ENCODE measurements at places on chromosomes 6 and 20.

DNA sequence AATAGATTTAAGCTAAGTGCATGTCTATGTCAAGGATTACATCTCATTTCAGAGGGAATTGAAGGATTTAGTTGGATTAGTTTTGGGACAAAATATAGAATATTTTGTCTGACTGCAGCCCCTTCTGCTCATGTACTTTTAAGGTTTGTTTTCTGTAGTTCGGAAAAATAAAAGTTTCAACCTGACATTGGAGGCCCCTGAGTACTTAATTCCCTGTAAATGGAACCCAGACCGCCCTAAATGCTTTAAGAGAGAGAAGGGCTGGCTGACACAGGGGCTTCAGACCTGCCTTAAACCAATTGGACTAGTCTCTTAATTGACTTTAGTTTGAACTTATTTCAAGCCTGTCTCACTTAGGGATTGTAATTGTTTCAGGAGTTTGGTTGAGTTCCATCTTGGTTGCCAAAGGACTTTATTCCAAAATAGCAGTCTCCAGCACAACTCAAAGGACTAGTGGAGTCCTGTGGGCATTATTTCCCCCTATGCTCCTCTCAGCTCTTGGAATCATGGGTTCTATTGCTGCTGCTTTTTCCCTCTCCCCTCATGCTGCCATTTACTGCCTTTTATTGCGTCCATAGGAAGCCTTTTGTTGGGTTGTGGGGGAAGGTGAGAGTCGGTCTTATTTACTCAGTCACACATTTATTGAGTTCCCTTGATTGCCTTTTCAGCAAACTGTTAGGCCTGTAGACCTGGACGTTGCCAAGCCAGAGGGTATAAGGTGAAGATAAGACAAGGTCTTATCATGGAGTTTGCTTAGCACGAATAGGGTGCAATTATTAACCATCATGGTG is 14.5 kb downstream of the BRD2 start:
- peak; percentile 3 for ATAC-seq

DNA sequence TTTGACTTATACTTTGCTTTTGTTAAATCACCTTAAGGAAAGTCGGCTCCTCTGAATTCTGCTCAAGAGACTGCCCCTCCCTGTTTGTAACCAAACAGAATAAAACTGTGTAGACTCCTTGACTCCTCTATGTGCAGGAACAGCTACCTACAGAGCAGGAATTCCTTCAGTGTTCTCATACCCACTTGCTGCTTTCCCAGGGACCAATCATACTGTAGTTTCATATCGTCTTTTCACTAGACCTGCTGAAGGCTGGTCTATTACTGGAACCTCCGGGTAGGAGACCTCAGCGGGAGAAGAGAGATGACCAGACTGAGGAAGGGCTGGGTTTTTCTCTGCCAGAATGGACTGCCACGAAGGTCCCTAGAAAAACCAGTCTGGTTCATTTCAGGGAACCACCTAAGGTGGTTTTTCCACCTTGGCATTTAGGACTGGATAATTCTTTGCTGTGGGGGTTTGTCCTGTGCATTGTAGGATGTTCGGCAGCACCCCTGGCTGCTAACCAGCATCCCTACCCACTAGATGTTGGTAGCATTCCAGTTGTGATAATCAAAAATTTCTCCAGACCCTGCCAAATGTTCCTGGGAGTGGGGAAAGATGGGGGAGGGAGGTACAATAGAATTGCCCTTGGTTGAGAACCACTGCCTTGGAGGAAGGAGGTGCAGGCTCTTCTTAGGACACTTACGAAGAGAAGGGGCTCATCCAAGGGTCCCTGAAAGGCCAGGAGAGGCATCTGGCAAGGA is 80.5 kb downstream of the DNAAF9 start:
- ATAC-seq = no peak

DNA sequence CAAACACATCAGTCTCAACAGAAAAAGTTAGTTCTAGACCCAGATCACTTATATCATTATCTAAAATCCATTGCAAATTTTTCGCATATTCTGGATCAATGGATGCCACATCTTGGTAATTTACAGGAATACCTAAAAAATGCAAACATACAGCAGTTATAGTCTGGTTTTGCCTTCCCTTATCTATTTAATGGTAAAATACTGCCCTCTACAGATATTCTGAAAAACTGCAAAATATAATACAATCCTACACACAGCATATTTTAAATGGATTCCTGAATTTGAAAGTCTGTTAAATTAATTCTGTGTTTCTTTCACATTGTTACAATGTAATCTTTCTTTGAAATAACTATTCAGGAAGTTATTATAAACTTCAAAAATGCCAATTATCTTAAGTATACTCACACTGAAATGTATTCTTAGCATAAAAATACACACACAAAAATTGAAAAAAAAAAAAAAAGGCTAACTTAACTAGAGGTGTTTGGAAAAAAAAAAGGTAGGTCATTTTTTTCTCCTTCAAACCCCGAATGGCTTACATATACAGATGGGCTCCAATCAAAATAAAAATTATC is 88.4 kb downstream of the HACE1 start:
- peak; percentile 91 for ATAC-seq

DNA sequence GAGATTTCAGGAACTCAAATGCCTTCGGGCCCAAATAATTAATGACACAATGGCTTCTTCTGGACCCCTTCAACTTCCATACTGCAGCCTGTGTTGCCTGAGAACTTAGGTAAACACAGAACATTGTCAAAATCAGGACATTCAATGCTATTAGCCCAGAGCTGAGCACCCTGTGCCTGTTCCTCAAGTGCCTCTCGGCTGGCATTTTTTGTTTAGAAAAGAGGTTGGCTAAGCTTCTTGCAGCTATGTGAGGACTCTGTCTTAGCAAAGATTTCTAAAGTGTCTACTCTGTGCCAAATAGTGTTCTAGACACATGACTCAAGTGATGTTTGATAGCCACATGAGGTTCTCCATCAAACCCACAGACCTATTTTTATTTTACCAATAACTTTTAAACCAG is 289.3 kb upstream of the ARID1B start:
- ATAC-seq = no peak

- peak; percentile 40 for ATAC-seq
These were observed 1378.6 kb upstream of the DEFB115 start for GRCh38 chr20:29878777-29879442.

- ATAC-seq = no peak
These were observed 107.5 kb downstream of the SESN1 start for GRCh38 chr6:108987156-108987555.

DNA sequence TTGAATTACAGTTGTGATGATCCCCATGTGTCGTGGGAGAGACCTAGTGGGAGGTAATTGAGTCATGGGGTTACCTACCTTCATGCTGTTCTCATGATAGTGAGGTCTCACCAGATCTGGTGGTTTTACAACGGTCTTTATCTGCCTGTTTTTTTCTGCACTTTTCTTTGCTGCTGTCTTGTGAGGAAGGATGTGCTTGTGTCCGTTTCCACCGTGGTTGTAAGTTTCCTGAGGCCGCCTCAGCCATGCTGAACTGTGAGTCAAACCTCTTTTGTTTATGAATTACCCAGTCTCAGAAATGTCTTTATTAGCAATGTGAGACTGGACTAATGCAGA is 6.5 kb upstream of the RANBP9 start:
- ATAC-seq = no peak

DNA sequence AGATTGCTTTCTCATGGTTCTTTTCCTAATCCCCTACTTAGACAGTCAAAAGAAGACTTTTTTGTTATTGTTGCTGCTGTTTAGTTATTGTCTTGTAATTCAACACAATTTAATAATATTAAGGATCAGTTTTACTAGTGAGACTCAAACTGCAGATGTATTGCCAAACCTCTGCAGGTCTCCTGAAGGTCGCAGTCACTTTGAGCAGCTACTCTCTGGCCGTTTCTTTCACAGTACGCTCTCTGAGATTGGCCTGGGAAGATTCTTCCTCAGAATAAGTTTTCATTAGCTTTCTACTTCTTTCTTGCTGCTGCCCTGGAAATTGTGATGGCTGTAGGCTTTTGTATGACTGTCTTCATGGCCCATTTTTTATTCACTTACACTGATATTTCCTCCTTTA is 930.8 kb downstream of the QKI start:
- ATAC-seq = no peak

- no peak for ATAC-seq
These were observed 59.1 kb downstream of the AGPAT4 start for GRCh38 chr6:161214722-161215121.

DNA sequence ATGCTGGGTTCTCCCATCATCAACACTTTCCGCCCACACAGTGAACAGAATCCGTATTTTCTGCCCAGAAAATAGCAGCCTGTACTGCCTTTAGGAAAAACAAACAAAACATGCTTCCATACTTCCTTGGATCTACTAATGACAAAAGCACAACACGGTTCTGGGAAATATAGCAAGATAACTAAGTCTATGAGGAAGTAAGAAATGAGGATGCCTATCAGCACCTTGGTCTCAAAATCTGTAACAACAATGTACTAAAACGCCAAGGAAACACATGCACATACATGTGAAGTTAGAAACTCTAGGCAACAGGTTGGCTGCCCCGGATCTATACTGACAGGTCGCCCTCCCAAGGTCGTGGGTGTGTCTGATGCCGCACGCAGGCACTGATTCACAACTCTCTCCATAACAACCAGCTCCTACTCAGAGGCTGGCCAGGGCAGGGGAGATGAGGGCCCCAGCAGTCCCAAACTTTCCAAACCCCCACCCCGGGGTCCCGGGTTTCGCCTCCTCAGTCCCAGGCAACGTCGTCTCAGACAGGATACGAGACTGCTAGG is 710 bp downstream of the BTBD9 start:
- peak; percentile 73 for ATAC-seq

DNA sequence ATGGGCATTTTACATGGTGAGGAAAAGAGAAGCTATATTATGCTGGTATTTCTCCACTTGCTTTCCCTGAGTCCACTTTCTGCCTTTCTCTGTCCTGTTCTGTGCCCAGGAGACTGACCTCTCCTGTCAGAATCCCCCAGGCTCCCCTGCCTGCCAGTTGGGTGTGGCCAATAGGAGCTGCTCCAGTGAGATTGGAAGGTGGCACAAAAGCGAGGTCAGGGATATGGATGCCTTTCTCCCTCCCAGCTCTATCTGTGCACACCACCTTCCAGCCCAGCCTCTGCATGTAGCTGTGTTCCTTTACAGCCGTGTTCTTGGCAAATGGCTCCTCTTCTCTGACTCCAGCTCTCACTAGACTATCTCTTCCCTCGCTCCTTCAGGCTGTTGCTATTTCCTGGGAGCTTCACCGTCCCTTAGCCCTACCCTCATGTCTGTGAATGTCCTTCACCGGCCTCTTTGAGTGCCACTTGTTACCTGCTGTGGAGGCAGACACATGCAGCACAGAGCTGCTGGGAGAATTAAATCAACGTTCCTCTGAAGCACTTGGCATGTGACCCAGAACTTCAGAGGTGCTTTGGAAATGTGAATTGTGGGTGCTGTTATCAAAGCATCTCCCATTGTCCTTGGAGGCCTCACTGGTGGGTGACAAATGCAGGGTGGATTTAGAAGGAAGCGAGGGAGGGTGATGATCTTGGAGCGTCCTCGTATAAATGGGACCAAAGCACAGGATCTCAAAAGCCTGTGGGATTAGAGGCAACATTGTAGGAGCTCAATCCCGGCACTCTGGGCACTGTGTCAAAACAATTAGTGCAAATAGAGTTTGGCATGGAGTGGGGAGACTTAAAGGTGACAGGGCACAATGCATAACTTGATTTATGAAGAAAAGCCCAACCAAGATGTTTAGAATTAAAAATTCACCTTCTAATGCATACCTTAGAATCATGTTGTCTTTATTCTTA is 28.9 kb upstream of the RALGAPA2 start:
- ATAC-seq = no peak

GRCh38 chr20:53126185-53126584 is 154.0 kb downstream of the TSHZ2 start:
- ATAC-seq = no peak

- ATAC-seq = no peak
These were observed 84.6 kb downstream of the PHACTR1 start for GRCh38 chr6:12801141-12801540.

DNA sequence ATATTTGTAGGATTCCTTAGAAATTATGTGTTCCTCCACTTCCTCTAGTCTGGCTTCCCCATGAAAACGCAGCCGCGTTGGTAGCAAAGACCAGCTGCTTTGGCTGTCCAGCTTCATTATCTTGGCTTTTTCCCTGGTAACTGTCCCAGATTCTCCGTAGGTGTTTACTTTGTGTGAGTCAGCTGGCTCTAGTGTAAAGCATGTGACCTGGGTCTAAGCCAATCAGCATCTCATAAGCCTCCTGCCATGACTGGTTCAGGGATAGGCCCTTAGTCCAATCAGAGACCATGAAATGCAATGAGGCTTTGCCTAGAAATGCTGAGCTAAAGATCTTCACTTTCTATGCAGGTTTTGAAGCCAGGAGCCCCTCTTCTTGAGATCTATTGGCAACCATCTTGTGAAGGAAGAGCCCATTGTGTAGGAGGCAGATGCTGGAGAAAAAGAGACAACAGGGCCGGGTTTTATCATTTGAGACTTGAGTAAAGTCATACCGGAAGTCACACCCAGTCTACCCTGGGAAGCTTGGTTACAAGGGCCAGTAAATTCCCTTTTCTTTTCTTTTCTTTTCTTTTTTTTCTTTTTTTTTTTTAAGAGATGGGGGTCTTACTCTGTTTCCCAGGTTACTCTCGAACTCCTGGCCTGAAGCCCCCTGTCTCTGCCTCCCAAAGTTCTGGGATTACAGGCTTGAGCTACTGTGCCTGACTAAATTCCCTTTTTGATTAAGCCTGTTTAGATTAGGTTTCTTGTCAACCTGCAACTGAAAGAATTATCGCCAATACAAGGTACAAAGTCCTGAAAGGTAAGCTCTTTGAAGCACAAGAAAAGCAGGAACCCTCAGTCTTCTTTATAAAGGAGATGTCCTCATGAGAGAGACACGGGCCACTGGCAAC is 256.5 kb upstream of the RREB1 start:
- peak; percentile 72 for ATAC-seq

- ATAC-seq = peak; percentile 99
These were observed 41.5 kb upstream of the ADGRF1 start for GRCh38 chr6:47083586-47084047.

- ATAC-seq = no peak
These were observed 105.2 kb downstream of the SMOC2 start for GRCh38 chr6:168546151-168546550.

DNA sequence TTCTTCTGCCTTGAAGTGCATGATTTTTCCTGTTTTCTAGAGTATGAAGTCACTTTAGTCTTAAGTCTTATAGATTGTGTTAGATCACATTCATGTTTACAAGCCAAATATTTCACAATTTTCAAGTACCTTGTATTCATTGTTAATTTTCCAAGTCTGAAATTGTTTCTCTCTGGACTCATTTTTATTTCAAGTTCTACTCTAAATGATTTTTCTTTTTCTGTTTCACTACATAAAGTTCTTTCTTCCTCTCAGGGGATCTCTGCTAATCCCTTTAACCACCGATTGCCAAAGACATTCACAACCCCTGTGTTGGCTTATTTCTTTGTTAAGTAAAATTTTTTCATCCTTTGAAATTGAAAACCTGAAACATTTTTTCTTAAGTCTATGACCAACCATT is 805.7 kb downstream of the KIF16B start:
- no peak for ATAC-seq
